SHP77 (cell line): ENCODE measurements at places on chromosomes 7 and 10.

- no peak for DNase-seq
Measured at GRCh38 chr7:1915956-1916600, 246.0 kb downstream of the ELFN1 start.

- DNase-seq: peak; percentile 48
Measured at GRCh38 chr7:88243345-88243909, 23.6 kb upstream of the SRI start.

GRCh38 chr7:54689394-54690049, 69.5 kb downstream of the SEC61G start:
- no peak for DNase-seq

DNA sequence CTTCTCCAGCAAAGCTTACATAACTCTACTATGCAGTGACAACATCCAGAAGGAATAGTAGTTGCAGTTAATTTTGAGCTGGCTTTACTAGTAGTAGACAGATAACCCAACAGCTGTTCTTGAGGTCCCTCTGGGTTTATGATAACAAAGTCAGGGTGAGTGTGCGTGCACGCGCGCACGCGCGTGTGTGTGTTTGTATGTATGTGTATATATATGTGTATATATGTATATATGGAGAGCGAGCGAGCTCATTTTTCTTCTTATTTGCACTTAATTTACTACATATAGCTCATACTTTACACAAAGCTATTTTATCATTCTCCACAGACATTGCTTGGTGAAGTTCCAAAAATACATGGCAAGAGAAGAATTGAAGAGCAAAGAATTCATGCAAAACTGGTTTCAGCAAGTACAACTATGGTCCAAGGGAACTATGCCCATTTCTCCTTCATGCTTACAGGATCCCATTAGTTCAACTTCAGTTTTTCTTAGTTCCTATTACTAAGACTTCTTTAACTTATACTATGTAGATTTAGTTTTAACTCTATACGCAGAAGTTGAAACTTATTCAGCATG, 105.9 kb upstream of the TMEM168 start:
- DNase-seq: no peak

GRCh38 chr10:100744136-100744986, 1.0 kb upstream of the PAX2 start:
- no peak for DNase-seq

DNA sequence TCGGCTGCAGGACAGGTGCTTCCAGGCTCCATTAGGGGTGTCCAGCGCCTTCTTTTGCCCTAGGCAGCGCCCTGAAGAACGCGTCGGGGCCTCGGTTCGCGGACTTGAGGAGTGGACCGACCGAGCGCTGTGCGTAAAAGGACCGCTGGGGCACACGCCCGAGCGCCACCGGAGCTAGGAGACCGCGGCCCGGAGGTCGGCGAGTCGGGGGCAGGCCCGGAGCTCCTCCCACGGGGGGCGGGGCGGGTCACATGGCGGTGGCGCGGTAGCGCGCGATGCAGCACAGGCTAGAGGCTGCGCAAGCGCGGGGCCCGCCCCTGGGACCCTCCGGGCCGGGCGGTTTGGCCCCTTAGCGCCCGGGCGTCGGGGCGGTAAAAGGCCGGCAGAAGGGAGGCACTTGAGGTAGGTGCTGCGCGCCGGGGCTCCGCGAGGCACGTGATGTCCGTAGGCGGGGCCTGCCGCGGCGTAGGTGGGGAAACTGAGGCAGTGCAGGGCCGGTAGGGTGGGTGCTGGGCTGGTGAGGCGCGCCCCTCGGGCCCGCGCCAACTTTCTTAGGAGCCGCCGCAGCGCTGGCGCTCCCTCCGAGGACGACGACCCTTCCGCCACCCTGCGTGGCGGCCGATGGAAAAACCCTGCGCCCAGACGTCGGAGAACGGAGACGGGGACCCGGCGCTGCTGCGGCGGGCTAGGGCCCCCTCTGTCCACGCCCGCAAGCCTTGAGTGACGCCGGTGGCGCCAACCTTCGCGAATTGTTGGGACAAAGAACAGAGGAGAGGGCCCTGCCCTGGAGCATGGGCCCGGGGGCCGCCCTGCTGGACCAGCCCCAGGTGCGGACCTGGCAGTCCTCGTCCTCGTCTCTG, at the start of gene PRXL2A:
TSS of gene PRXL2A (plus strand) at position 310 of the 860 bp plus-strand sequence. CDS start 11,917 bp downstream, outside the sequence.
- DNase-seq: peak; percentile 26

- DNase-seq: peak; percentile 37
Measured at GRCh38 chr7:24715661-24716479, 41.4 kb downstream of the GSDME start.

GRCh38 chr10:28559618-28560017, 26.7 kb downstream of the WAC start:
- no peak for DNase-seq

- DNase-seq: no peak
Measured at GRCh38 chr7:96026010-96026409, 253.7 kb downstream of the DYNC1I1 start.

DNA sequence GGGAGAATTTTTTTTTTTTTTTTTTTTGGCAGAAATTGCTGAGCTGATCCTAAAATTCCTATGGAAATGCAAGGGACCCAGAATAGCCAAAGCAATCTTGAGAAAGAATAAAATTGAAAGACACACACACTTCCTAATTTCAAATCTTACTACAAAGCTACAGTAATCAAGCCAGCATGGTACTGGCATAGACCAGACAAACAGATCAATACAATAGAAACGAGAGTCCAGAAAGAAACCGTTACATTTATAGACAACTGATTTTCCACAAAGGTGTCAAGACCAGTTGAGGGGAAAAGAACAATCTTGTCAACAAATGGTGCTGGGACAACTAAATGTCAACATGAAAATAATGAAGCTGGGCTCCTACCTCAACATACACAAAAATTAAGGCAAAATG, 34.5 kb downstream of the LARP4B start:
- DNase-seq: no peak

DNA sequence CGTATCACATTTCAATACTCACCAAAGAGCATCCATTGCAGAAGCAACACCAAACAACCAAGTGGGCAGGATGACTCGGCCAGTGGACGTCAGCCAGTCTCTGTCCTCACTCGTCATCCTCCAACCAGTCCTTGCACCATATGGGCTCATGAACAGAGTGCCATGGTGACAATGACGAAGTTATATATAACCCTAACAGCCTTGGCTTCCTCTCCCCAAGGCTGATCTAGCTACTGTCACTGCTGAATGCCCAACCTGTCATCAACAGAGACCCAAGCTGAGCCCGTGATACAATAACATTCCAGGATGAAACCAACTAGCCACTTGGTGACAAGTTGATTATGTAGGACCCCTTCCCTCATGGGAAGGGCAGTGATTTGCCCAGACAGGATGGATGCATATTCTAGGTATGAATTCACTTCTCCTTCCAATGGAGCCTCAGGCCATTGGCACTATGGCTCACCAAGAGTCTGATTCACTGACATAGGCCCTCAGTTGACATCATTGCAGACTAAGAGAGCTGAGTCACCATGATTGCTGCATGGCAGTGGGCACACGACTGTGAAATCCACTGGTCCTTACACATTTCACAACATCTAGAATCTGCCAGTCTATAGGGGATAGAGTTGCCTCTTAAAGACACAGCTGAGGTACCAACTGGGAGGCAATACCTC, 26.3 kb upstream of the PPIF start:
- DNase-seq: no peak

DNA sequence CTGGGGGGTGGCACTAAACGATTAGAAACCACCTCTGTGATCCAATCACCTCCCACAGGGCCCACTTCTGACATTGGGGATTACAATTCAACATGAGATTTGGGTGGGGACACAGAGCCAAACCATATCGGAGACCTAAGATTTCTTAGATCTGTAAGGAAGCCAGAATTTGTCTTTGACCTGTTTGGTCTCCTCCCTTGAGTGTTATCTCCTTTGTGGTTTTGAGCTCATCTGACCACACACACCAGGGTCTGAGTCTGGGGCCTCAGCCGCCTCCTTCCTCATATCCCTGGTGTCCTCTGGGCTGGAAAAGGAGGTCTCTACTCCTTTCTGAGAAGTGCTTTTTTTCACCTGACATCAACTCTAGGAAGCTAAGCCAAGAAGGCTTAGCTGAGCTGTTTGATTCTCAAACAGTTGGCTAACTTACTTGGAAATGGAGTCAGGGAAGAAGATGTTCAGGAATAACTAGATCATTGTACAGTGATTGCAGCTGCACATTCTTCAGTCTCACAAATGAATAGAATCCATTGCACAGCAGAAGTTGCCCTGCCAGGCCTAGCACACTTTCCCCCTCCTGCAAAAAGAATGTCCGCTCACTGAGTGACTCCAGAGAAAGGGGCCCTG, 167.4 kb downstream of the ARHGAP21 start:
- no peak for DNase-seq

GRCh38 chr7:105101864-105102263, 87.9 kb downstream of the KMT2E start:
- no peak for DNase-seq

DNA sequence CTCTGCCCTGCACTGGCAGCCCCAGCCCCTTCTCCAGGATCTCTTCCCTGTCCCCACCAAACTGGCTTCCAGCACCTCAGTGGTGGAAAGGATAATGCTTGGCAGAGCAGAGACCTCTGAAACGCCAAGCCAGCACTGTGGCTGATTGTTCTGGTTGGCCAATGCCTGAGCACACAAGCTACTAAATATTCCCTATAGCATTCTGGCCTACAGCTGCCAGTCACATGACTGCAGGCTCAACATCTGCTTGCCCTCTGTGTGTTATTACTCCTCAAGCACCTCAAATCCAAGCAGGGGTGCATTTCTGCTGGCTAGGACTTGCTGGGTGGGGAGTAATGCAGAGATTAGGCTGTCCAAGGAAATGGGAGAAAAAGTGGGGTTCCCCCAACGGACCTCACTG, 6.1 kb downstream of the TBATA start:
- no peak for DNase-seq

GRCh38 chr7:158111049-158111751, 476.4 kb downstream of the PTPRN2 start:
- DNase-seq: peak; percentile 95

- DNase-seq: no peak
Measured at GRCh38 chr10:71796749-71797405, 23.6 kb upstream of the VSIR start.

GRCh38 chr10:59079386-59080226, 96.8 kb upstream of the PHYHIPL start:
- no peak for DNase-seq

DNA sequence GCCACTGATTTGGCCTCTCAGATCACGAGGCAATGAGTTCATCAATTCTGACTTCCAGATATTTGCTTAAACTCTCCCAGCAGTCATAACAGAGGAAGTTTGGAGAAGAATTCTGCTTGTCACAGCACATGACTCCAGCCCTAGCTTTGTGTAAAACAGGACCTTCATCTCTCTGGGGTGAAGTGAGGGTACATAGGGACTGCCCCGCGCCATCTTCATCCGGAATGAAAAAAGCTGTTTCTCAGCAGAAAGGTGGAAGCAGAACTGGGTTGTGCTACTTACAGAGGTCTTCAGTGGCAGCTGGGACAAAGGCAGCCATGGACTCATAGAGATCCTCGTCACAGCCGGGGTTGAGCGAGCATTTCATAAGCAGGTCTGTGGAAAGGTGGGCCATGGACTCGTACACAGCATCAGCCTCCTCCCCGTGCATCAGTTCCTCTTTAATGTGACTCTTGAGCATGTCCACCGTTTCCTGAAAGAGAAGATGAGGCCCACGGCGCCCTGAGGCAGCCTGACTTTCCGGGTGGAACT, 58.4 kb upstream of the TM9SF3 start:
- no peak for DNase-seq

DNA sequence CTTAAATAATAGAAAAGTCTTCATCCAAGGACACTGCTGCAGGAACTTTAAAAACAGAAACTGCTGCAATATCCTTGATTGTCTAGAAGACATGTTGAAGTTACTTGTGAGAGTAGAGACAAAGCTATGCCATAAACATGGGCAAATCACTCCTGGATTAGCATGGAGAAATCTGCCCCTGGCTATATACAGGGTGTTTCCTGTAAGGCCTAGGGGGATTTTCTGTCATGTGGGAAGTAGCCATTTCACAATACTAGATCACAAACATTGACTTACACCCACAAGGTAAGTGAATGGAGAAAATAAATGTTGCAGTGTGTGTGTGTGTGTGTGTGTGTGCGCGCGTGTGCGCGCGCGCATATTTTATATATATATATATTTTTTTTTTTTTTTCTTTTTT, 35.2 kb upstream of the PDK4 start:
- DNase-seq: no peak

DNA sequence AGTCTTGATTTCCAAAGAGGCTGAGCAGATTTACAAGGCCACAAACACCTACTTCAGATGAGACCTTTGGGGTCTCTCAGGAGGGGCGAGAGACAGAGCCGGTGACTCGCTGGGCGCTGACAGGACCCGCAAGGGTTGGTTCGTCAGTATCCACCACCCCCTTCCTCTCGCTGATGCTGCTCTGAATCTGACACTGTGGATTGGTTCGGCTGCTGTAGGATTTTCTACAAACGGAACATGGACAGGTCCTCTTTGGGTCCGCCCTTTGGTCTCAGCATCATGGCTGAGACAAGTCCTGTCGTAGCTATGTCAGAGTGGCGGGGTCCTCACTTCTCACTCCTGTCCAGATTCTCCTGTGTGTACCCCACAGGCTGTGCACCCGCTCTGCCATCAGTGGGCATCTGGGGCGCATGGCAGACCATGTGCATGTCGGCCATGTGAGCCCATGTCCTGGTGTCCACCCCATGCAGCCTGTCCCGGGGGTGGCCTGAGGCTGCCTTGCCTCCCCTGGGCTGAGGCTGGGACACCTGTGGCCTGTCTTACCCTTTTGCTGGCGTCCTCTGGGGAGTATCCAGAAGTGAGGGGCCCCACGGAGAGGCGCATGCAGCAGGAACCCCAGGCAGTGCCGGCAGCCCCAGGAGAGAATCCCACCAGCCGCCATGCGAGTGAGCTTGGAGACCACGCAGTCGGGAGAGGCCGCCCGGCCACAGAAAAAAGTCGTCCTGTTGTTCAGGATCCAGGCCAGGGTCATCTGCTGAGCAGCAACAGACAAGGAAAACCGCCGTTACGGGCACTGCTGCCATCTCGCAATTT, 21.6 kb upstream of the FAM20C start:
- no peak for DNase-seq

GRCh38 chr7:47142169-47142866, 439.6 kb downstream of the TNS3 start:
- no peak for DNase-seq

GRCh38 chr7:127702052-127702652, 50.2 kb downstream of the SND1 start:
- no peak for DNase-seq

GRCh38 chr10:84336406-84337090, 8.2 kb downstream of the CCSER2 start:
- DNase-seq: no peak

- DNase-seq: no peak
Measured at GRCh38 chr7:15087771-15088170, 185.2 kb upstream of the DGKB start.

GRCh38 chr7:42057331-42057730, 179.7 kb downstream of the GLI3 start:
- no peak for DNase-seq
